CD4-positive, alpha-beta T cell (primary cell): ENCODE measurements at places on chromosomes 6 and 20. TPM values are rescaled to one million over a fixed set of nuclear protein-coding genes. Genes with fewer than 3 reads are reported as not detected.

WFDC5 gene
- total RNA-seq: not detected

KIAA0408 gene
- total RNA-seq: 1.0 TPM

MLN gene
- total RNA-seq: not detected

SMIM28 gene
- not detected for total RNA-seq

KAT14 gene
- total RNA-seq: 9.4 TPM

MAS1 gene
- not detected for total RNA-seq

LRRC73 gene
- total RNA-seq: 0.52 TPM

HSPA1A gene
- 8.1 TPM for total RNA-seq

PPP1R3D gene
- 5.1 TPM for total RNA-seq

COL9A3 gene
- total RNA-seq: not detected

PTPRK gene
- 10.3 TPM for total RNA-seq

C6orf163 gene
- total RNA-seq: 0.93 TPM

EFCAB8 gene
- 2.5 TPM for total RNA-seq

HLA-DPB1 gene
- 29.0 TPM for total RNA-seq

VNN1 gene
- not detected for total RNA-seq

TFAP2B gene
- total RNA-seq: not detected

CALHM5 gene
- not detected for total RNA-seq

PRPH2 gene
- 0.11 TPM for total RNA-seq

SLC17A5 gene
- total RNA-seq: 5.3 TPM

OTOR gene
- total RNA-seq: not detected

ADA gene
- total RNA-seq: 32.8 TPM

C6orf58 gene
- total RNA-seq: not detected

PBOV1 gene
- total RNA-seq: not detected

ACOT8 gene
- total RNA-seq: 19.1 TPM

DACT2 gene
- total RNA-seq: not detected

MTFR2 gene
- 1.1 TPM for total RNA-seq

CAPN11 gene
- total RNA-seq: 1.3 TPM

FAM217B gene
- 23.7 TPM for total RNA-seq

MYO6 gene
- total RNA-seq: 0.85 TPM

MYBL2 gene
- total RNA-seq: 0.56 TPM

LHFPL5 gene
- total RNA-seq: not detected

PANK2 gene
- 51.1 TPM for total RNA-seq

ISM1 gene
- total RNA-seq: 0.87 TPM

CAGE1 gene
- total RNA-seq: 0.39 TPM

NKAPL gene
- not detected for total RNA-seq

BPIFA1 gene
- total RNA-seq: not detected

OXT gene
- total RNA-seq: 1.6 TPM

STMN3 gene
- total RNA-seq: 127 TPM

TINAG gene
- total RNA-seq: not detected

FAM83B gene
- total RNA-seq: not detected

RGS17 gene
- total RNA-seq: not detected

PCIF1 gene
- total RNA-seq: 100 TPM

SPATS1 gene
- total RNA-seq: not detected

ARFGEF3 gene
- total RNA-seq: not detected

SPAG4 gene
- total RNA-seq: 17.1 TPM

PGC gene
- total RNA-seq: not detected

WFDC12 gene
- not detected for total RNA-seq

TNXB gene
- total RNA-seq: 8.3 TPM

PCMT1 gene
- total RNA-seq: 14.4 TPM

HLA-DQB2 gene
- 2.2 TPM for total RNA-seq

FRK gene
- not detected for total RNA-seq

PRDM13 gene
- not detected for total RNA-seq
